Endothelial cell of umbilical vein (primary cell): ENCODE measurements at places on chromosomes 2 and 18. TPM values are rescaled to one million over a fixed set of nuclear protein-coding genes. Genes with fewer than 3 reads are reported as not detected.

The DIPK1C gene
- not detected in 2 replicates for polyA plus RNA-seq

The DSG1 gene
- not detected in 2 replicates for polyA plus RNA-seq

The EGR4 gene
- not detected in 2 replicates for polyA plus RNA-seq

The DPP4 gene
- polyA plus RNA-seq, result 0.53 and 0.84 TPM in 2 replicates

The MGAT4A gene
- polyA plus RNA-seq, result 8.2 and 9.2 TPM in 2 replicates

The TDRD15 gene
- polyA plus RNA-seq, result not detected in 2 replicates

The CCDC148 gene
- 0.04 TPM in 1 of 2 replicates, not detected in the other for polyA plus RNA-seq

The POTEC gene
- not detected in 2 replicates for polyA plus RNA-seq

The ACMSD gene
- not detected in 2 replicates for polyA plus RNA-seq

The COL5A2 gene
- polyA plus RNA-seq, result 40.6 and 47.4 TPM in 2 replicates

The CCDC68 gene
- 0.22 and 0.72 TPM in 2 replicates for polyA plus RNA-seq

The SEPTIN10 gene
- polyA plus RNA-seq, result 17.2 and 26.1 TPM in 2 replicates

The SOX11 gene
- polyA plus RNA-seq, result not detected in 2 replicates

- no peaks in the 10 kb centered on the region for H3K27me3 ChIP-seq
- no peak overlapping the region for H3K4me3 ChIP-seq
- peaks cover 19% of the 10 kb centered on the region for H3K4me1 ChIP-seq
- H3K27ac ChIP-seq, result no peak overlapping the region
- DNase-seq, result no peak
These were observed 6.2 kb downstream of the PRKD3 start for GRCh38 chr2:37318401-37318800.

- no peak for DNase-seq
- no peak overlapping the region for H3K4me3 ChIP-seq
- no peak overlapping the region for H3K27ac ChIP-seq
- H3K27me3 ChIP-seq, result no peaks in the 10 kb centered on the region
These were observed 416.4 kb downstream of the CMPK2 start for GRCh38 chr2:6449343-6449742.

GRCh38 chr2:72526623-72527022, 299.2 kb downstream of the EXOC6B start:
- H3K36me3 ChIP-seq, result no peaks in the 10 kb centered on the region
- no peak overlapping the region for H3K4me3 ChIP-seq
- H3K27ac ChIP-seq, result no peak overlapping the region
- no peaks in the 10 kb centered on the region for H3K27me3 ChIP-seq
- peaks cover 7% of the 10 kb centered on the region for H3K4me1 ChIP-seq

GRCh38 chr2:11305958-11306357, 38.5 kb downstream of the ROCK2 start:
- no peak for DNase-seq
- no peak overlapping the region for H3K4me3 ChIP-seq

DNA sequence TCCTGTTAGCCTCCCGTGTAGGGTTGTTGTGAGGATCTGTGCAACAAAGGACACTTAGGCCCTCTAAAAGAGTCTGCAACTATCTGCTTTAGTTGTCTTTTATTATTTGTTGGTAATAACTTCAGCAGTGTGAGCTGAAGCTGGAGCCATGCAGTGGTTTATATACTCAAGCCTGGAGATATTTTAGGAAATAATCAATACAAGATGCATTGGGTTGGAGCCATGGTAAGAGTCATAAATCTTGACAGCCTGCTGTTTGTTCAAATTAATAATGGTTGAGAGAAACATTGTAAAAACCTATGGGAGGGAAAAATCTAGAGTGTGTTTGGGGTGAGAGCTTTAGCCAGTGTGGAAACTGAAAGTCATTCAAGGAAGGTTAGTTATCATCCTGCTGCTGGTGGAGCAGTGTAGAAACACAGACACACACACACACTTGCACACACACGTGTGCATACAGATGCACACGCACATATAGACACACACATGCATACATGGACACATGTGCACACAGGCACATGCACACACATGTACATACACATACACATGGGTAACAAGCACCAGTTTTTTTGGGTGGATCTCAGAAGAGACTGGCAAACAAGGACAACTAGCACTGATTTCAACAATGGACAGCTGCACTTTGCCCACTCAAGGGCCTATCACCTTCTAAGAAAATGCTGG, 51.0 kb downstream of the ACOXL start:
- no peak overlapping the region for H3K4me3 ChIP-seq
- no peak overlapping the region for H3K27ac ChIP-seq
- H3K27me3 ChIP-seq, result peaks cover 12% of the 10 kb centered on the region
- no peak for DNase-seq

- H3K27me3 ChIP-seq, result no peaks in the 10 kb centered on the region
- no peaks in the 10 kb centered on the region for H3K36me3 ChIP-seq
These were observed 11.4 kb upstream of the GALNT5 start for GRCh38 chr2:157245846-157246764.

- H3K27me3 ChIP-seq, result peaks cover 33% of the 10 kb centered on the region
- H3K36me3 ChIP-seq, result no peaks in the 10 kb centered on the region
- H3K4me3 ChIP-seq, result no peak overlapping the region
- H3K4me1 ChIP-seq, result no peaks in the 10 kb centered on the region
- no peak overlapping the region for H3K27ac ChIP-seq
These were observed 11.1 kb upstream of the MAPRE3 start for GRCh38 chr2:26959331-26959730.

- peaks cover 17% of the 10 kb centered on the region for H3K4me1 ChIP-seq
- H3K27me3 ChIP-seq, result no peaks in the 10 kb centered on the region
- H3K4me3 ChIP-seq, result peak overlapping the region; percentile 39
- peak; percentile 32 for DNase-seq
- peaks cover 19% of the 10 kb centered on the region for H3K36me3 ChIP-seq
These were observed 756 bp upstream of the OST4 start for GRCh38 chr2:27071990-27072830.

DNA sequence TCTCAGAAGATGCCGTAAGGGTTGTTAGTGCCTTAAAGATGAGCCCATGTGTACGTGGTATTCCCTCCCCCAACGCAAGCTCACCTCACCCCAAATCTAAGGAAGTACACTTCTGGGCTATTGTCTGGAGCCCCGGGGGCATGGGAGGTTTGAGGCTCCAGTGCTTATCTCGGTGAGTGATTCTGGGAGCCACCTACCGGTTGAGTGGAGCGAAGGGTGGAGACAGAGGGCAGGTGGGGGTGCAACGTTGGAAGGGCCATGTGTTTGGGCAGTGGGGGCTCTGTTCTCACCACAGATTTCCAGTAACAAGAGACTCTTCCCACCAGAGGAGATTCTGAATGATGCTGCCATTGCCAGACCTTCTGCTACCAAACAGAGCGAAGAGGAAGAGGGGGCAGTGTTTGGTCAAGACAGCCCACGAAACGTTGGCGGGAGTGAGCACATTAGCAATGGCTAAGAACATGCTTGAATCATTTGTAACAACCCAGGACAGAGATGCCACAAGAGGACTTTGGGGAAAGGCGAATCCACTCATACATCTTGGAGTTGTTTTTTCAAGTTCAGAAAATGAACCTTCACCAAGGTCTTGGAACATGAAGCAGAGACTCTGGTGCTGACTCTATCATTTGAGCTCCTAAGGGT, 38.7 kb downstream of the TWIST2 start:
- H3K27me3 ChIP-seq, result no peaks in the 10 kb centered on the region
- H3K36me3 ChIP-seq, result no peaks in the 10 kb centered on the region
- H3K27ac ChIP-seq, result no peak overlapping the region
- no peak overlapping the region for H3K4me3 ChIP-seq
- DNase-seq, result no peak
- H3K4me1 ChIP-seq, result no peaks in the 10 kb centered on the region

GRCh38 chr2:118983133-118983532, 41.1 kb downstream of the MARCO start:
- no peaks in the 10 kb centered on the region for H3K4me1 ChIP-seq
- H3K27ac ChIP-seq, result no peak overlapping the region
- H3K27me3 ChIP-seq, result no peaks in the 10 kb centered on the region
- DNase-seq, result no peak

DNA sequence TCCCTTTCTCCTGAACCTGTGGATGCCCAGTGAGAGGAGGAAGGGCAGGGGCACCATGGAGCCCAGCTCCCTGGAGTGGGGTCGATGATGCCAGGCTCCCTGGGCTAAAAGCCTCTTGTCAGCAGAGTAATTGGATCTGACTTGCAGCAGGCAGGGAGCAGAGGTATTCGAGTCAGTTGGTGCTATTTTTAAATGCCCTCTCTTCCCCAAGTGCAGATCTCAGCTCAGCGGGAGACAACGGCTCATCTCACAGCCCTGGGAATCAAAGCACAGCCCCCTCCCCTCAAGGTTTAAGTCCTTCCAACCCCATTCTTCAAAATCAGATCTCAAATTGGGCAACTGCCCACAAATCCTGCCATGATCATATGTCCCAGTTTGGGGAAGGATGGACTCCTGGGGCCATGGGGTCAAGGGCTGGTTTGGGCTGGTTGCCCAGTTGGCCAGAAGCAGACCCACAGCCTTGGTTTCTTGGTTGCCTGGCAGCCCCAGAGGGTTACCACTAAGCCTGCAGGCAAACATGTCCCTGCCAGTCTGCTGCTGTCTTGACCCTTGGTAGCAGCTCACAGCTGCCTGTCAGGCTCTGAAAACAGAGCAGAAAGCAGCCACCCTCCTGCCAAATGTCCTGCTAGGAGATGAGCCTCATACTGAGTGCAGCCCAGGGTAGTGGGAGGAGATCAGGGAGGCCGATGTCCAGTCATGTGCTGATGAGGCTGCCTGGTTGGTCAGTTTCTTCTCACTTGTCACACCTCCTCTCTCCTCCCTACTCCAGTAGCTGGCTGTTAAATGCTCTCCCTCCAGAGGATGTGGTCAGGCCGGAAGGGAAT, 244.9 kb downstream of the LOXHD1 start:
- H3K27me3 ChIP-seq, result no peaks in the 10 kb centered on the region
- no peak overlapping the region for H3K27ac ChIP-seq
- H3K4me1 ChIP-seq, result no peaks in the 10 kb centered on the region
- DNase-seq, result no peak
- no peaks in the 10 kb centered on the region for H3K36me3 ChIP-seq
- no peak overlapping the region for H3K4me3 ChIP-seq

DNA sequence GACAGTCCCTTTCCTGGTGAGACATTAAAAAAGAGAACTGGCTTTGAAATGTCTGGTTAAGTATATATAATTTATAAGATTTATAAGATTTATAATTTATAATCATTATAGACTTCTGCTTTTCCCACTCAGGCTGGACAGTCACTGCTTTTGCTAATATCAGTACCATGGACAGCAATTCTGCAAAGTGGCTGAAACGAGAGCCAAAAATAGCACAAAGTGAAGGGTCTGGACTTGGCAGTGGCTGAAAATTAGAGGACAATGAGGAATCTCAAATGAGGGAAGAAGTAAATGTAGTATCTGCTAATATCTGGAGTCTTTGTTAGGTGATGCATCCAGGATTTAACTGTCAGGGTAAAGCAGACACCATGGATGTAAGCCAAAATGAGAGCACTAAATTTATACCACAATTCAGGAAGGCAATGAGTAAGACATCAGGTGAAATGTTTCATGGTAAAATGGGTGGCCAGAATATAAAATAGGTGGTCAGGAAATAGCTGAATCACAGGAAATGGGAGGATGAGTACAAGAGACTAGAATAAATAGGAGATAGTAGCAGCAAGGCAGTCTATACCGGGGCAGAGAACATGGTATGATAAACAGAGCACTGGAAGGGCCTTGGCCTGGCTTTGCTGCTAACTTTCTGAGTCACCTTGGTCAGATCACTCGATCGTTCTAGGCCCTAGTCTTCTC, 39.6 kb upstream of the BOD1L2 start:
- no peaks in the 10 kb centered on the region for H3K36me3 ChIP-seq
- no peaks in the 10 kb centered on the region for H3K27me3 ChIP-seq
- peak; percentile 48 for DNase-seq
- H3K4me1 ChIP-seq, result no peaks in the 10 kb centered on the region
- H3K4me3 ChIP-seq, result no peak overlapping the region

DNA sequence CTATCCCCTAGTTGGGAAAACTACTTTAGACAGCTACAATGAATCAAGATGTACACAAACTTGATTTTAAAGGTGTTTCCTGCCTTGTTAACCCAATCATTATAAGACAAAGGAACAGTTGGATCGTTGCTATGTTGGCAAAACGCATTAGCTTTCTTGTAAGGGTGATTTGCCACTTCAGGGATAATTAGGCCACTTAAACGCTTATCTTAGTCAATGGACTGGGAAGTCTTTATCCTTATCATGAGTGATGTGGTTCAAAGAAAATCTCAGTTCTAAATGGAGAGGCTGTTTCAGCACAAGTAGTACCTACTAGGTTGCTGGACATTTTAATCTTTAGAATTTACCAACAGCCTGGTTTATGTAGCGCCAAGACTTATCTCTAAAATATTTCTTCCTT, 406.1 kb upstream of the MEX3C start:
- H3K36me3 ChIP-seq, result no peaks in the 10 kb centered on the region
- H3K4me3 ChIP-seq, result no peak overlapping the region
- no peaks in the 10 kb centered on the region for H3K4me1 ChIP-seq
- DNase-seq, result no peak

DNA sequence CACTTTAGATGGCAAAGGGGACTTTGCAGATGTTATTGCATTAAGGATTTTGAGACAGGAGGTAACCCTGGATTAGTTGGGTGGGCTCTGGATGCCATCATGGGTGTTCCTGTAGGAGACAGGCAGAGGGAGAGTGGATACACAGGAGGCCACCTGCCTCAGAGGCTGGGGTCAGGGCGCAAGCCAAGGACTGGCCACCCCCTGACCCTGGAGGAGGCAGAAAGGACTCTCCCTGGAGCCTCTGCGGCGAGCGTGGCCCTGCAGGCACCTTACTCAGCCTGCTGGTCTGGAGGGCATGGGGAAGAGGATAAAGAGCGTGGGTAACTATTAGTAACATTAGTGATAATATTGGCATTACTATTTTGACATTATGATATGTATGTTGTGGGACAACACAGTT, 21.6 kb upstream of the OTOS start:
- DNase-seq, result no peak
- H3K27ac ChIP-seq, result no peak overlapping the region
- H3K27me3 ChIP-seq, result no peaks in the 10 kb centered on the region
- no peaks in the 10 kb centered on the region for H3K36me3 ChIP-seq
- H3K4me3 ChIP-seq, result no peak overlapping the region

DNA sequence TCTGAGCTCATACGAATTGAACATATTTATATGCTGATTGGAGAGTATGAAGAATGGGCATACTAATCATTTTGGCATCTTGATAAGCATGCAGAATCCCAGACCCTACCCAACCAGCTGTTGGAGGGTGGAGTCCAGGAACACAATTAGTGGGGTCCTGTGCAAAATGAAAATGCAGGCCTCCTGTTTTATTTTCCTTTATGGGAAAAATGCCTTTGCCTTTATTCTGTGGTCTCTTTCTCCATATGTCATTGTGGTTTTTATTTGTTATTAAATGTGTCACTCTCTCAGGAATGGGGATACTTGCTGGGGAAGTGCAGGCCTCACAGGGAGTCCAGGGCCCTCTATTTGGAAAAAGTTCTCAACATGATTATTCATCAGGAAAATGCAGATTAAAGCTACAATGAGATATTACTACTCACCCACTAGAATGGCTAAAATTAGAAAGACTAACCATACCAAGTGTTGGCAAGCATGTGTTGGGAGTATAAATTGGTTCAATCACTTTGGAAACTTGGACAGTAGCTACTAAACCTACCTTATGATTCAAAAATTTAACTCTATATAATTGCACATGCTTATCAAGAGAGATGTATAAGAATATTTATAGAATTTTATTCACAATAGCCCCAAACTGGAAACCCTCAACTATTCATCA, 223.1 kb upstream of the FBXO11 start:
- no peak for DNase-seq
- no peak overlapping the region for H3K4me3 ChIP-seq
- no peak overlapping the region for H3K27ac ChIP-seq
- H3K36me3 ChIP-seq, result no peaks in the 10 kb centered on the region
- H3K4me1 ChIP-seq, result no peaks in the 10 kb centered on the region
